T47D (cell line): ENCODE measurements at places on chromosomes 6 and 20.

GRCh38 chr6:124073021-124073420 lies 269.4 kb downstream of the NKAIN2 start:
- DNase-seq = no peak

GRCh38 chr20:45489083-45489531 lies 19.6 kb downstream of the WFDC2 start:
- DNase-seq = no peak

GRCh38 chr6:29563435-29563965 lies 4.0 kb upstream of the UBD start:
- DNase-seq = no peak

- DNase-seq = no peak
Observed at GRCh38 chr20:48770700-48771442, 56.9 kb downstream of the PREX1 start.
